ENCODE measurements at places on chromosomes 1 and 21. TPM values are rescaled to one million over a fixed set of nuclear protein-coding genes. Genes with fewer than 3 reads are reported as not detected.

GRCh38 chr21:46424621-46425020 lies 34.1 kb upstream of the DIP2A start:
- DNase-seq = no peak
- H3K36me3 ChIP-seq = peaks cover 44% of the 10 kb centered on the region
- H3K4me3 ChIP-seq = no peak overlapping the region
- no peaks in the 10 kb centered on the region for H3K27me3 ChIP-seq
- H3K27ac ChIP-seq = peak overlapping the region; percentile 53

GRCh38 chr1:24743404-24744211 lies 1.6 kb upstream of the CLIC4 start:
- no peaks in the 10 kb centered on the region for H3K36me3 ChIP-seq
- no peaks in the 10 kb centered on the region for H3K27me3 ChIP-seq
- DNase-seq = peak; percentile 65
- no peak overlapping the region for H3K4me3 ChIP-seq

GRCh38 chr1:23836037-23836436 lies 10.8 kb upstream of the HMGCL start:
- H3K4me3 ChIP-seq = no peak overlapping the region
- no peaks in the 10 kb centered on the region for H3K36me3 ChIP-seq
- no peaks in the 10 kb centered on the region for H3K4me1 ChIP-seq

The DNMT3L gene
- total RNA-seq = not detected

GRCh38 chr1:148379697-148380096 lies 103.4 kb downstream of the PPIAL4G start:
- no peak overlapping the region for H3K27ac ChIP-seq
- peaks cover under 1% of the 10 kb centered on the region for H3K4me1 ChIP-seq
- H3K36me3 ChIP-seq = no peaks in the 10 kb centered on the region
- no peaks in the 10 kb centered on the region for H3K27me3 ChIP-seq
- no peak overlapping the region for H3K4me3 ChIP-seq

GRCh38 chr1:172952516-172952915 lies 98.2 kb downstream of the TNFSF18 start:
- H3K27me3 ChIP-seq = no peaks in the 10 kb centered on the region
- H3K36me3 ChIP-seq = no peaks in the 10 kb centered on the region
- H3K27ac ChIP-seq = no peak overlapping the region
- H3K4me3 ChIP-seq = no peak overlapping the region
- DNase-seq = no peak
- peaks cover 7% of the 10 kb centered on the region for H3K4me1 ChIP-seq

The C1orf146 gene
- not detected for total RNA-seq

DNA sequence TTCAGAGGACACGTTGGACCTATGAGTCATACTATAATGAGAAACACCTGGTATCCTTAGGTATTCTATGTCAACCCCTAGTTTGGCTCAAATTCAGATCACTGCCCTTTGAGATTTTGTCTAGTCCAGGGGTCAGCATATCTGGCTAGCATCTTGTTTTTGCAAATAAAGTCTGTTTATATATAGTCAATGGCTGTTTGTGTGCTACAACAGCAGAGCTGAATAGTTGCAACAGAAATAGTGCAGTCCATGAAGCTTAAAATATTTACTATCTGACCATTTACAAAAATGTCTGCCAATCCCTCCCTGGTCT lies 48.5 kb upstream of the EDEM3 start:
- peaks cover 18% of the 10 kb centered on the region for H3K27me3 ChIP-seq
- no peaks in the 10 kb centered on the region for H3K36me3 ChIP-seq
- H3K4me3 ChIP-seq = no peak overlapping the region
- DNase-seq = no peak

DNA sequence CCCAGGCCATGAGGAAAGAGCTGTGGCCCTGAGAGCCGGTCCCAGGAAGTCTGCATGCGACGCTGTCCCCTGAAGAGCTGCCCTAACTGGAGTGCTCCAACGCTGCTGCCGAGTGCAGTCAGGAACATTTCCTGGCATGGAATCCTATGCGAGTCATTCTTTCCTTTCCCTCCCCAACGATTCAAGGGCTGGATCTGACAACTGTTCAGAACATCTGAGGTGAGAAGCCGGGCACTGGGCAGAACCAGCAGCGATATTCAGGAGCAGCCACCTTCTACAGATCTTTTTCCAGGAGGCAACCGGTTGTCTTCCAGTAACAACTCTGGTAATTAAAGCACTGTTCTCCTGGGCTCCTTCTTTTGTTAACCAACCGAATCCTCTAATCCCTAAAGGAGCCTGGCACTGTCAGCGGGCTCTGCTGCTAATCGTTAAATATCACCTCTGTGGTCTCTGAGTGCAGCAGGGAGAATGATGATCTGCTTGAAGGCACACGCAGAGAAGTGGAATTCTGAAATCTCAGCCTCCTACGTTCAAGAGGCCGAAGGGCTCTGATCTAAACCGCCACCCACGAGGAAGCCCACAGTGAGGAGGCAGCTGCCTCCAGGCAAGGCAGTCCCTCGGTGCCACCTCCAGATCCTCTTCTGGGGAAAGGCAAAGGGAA lies 55.8 kb downstream of the SLC45A1 start:
- H3K27ac ChIP-seq = peak overlapping the region; percentile 34
- peaks cover 11% of the 10 kb centered on the region for H3K4me1 ChIP-seq
- peaks cover 42% of the 10 kb centered on the region for H3K36me3 ChIP-seq
- no peak for DNase-seq

The MROH9 gene
- not detected for total RNA-seq

DNA sequence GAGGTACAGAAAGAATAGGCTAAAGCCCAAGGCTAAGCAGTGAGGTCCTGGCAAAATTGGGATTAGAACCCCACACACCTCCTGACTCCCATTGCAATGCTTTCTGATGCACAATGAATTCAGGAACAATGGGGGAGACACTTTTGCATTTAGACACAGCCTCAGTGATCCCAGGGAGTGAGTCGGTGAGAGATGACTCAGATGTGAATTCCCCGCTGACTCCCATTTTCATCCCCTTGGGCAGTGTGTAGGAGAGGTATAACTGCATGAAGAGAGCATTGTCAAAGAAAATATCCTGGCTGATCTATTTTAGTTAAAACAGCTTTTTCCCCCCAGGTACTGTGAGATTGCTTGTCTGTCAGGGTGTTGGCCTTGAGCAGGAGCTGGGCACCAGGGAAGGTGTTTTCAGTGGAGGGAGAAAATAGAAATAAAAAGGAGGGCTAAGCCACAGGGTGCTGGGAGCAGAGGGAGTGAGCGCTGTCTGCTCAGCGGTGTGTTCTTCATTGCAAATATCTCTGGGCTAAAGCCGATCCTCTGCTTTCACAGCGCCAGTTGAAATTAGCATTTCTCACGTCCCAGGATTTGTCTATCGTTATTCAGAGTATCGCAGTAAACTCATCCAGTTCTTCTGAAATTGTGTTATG lies 247.7 kb upstream of the PTBP2 start:
- H3K4me1 ChIP-seq = no peaks in the 10 kb centered on the region
- no peak overlapping the region for H3K4me3 ChIP-seq
- no peak for DNase-seq
- no peaks in the 10 kb centered on the region for H3K36me3 ChIP-seq

DNA sequence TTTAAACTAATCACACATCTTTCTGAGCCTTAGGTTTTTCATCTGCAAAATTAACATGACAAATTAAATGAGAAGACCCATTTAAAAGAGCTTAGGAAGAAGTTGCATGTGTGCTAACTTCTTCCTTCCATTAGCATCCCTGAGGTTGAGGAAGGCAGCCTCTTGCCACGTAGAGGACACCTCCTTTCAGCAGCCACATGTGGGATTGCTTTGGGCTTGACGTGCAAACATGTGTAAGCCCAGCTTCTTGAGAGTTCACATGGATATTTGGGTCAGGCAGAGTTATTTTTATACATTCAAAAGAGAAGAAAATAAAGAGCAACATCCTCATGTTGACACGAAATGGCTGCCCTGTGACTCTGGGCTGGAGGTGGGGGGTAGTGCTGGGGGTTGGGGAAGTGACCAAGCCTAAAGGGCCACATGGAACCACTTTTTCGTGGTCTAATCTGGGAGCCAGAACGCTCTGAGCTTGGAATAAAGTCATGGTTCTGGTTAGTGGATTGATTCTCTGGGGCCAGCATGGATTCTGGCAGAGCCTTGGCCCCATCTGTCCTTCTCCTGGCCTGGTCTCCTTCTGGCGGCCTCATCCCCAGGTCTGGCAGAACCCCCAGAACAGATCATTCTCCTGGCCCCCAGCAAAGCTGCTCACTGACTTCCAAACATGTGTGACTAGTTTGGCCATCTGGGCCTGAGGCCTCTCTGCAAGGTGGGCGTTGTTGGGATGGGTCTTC lies 137.1 kb upstream of the USP24 start:
- H3K36me3 ChIP-seq = no peaks in the 10 kb centered on the region
- no peak overlapping the region for H3K4me3 ChIP-seq
- no peak overlapping the region for H3K27ac ChIP-seq
- peaks cover 11% of the 10 kb centered on the region for H3K27me3 ChIP-seq
- no peak for DNase-seq

The S100A6 gene
- total RNA-seq = 4.1 TPM

The ELAPOR1 gene
- total RNA-seq = 0.48 TPM

GRCh38 chr1:180863158-180863775 lies 49.4 kb upstream of the KIAA1614 start:
- no peak overlapping the region for H3K4me3 ChIP-seq
- H3K4me1 ChIP-seq = no peaks in the 10 kb centered on the region
- no peak for DNase-seq
- H3K27ac ChIP-seq = no peak overlapping the region
- no peaks in the 10 kb centered on the region for H3K27me3 ChIP-seq
